Esophagus squamous epithelium (tissue), 5 donors: ENCODE measurements at places on chromosomes 12 and 14.

DNA sequence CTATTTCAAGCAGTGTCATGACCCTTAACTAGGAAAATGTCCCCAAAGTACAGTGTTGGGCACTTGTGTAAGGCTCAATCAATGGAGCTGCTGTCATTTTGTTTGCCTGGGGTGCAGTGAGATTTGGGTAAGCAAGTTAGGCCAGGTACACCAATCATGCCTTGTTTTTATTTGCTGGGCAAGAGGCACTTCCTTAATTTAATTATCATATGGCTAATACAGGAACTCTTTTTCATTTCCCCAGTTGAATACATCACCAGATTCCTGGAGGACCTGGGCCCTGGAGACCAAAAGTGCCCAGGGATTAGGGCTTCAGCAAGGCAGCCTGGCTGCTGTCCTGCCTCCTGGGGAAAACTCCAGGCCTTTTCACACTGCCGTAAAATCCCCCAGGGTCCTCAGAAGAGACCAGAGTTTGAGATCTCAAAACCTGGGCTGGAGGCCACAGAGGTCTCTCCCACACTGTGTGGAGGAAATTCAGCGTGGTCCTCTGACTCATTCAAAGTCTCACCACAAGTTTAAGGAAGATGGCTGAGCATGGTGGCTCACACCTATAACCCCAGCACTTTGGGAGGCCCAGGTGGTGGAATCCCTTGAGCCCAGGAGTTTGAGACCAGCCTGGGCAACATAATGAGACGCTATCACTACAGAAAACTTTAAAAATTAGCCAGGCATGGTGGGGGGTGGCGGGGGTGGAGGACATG lies 28.4 kb upstream of the FOXN3 start:
- DNase-seq: no peak

GRCh38 chr14:34012369-34012768 lies 61.5 kb upstream of the EGLN3 start:
- no peak for DNase-seq

DNA sequence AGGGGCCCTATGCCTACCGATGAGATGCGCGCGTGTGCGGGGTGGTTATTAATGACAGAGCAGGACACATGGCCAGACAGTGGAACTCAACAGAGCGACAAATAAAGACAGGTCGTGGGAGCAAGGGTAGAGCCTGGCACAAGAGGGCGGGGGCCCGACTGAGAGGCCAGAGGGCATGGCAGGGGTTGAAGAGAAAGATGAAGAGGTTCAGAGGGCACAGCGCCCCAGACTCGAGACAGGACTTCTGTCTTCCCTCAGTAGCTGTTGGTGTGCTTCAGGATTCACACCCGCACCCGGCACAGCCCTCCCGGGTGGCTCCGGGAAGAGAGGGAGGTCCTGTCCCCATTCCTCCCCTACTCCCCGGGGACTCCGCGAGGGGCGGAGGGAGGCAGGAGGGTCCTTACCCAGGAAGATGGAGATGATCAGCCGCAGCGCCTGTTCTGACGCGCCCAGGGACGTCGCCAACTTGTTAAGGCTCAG lies 366 bp downstream of the LPCAT3 start:
- DNase-seq: no peak

- no peak for DNase-seq
Observed at GRCh38 chr12:112979041-112979680, 842 bp downstream of the OAS2 start.

GRCh38 chr14:69648480-69649451 lies 37.4 kb downstream of the SUSD6 start:
- DNase-seq: no peak
